Dorsolateral prefrontal cortex (tissue), 122 donors: ENCODE measurements at places on chromosomes 5 and 9. TPM values are rescaled to one million over a fixed set of nuclear protein-coding genes. Genes with fewer than 3 reads are reported as not detected.
A peak's percentile ranks its signal among the peaks of the same experiment; 100 is the strongest.

PCDH12 gene
- total RNA-seq = 1.9 TPM

DMRT3 gene
- total RNA-seq = 0.48 TPM

HABP4 gene
- 104 TPM for total RNA-seq

DNA sequence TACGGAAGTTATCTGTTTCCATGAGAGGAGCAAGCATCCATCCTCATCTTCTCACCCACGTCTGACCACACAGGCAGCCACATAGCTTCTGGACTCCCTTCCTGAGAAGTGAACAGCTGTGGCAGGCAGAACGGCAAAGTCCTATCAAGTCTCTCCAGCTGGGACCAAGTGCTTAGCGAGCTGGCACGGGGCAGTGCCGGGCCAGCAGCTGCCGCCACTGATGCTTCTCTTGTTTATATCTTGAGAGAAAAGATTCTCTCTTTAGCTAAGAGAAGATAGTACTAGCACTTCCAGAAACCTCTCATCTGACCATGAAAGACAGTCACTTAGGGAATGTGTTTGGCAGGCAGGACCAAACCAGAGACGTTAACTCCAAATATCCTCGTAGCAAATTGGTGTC is 37.2 kb downstream of the PLAC8L1 start:
- DNase-seq = peak; percentile 48

DNA sequence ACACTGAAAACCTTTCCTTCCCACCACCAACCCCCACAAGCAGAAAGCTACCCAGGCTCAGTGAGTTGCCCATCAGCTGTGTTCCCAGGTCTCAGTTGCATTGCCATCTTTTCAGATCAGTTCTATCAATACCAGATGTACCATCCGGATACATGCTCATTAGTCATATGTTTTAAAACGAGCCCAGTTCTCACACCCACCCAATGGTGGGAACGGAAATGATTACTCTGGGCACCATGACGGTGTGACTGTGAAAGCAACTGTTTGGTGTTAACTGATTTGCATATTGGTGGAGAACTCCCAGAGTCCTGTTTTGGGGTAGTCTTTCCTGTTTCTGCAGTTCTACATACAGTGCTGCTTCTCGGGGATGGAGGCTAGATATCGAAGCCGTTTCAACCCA is 212.3 kb downstream of the TRIM36 start:
- DNase-seq = peak; percentile 42

- no peak for DNase-seq
These were observed 86.1 kb downstream of the SH3TC2 start for GRCh38 chr5:148976569-148977381.

GRCh38 chr9:79644601-79645000 is 72.8 kb downstream of the TLE4 start:
- no peak for DNase-seq

GRCh38 chr5:174527916-174528540 is 196.4 kb upstream of the MSX2 start:
- DNase-seq = no peak
